ENCODE measurements at places on chromosomes 5 and 9.

DNA sequence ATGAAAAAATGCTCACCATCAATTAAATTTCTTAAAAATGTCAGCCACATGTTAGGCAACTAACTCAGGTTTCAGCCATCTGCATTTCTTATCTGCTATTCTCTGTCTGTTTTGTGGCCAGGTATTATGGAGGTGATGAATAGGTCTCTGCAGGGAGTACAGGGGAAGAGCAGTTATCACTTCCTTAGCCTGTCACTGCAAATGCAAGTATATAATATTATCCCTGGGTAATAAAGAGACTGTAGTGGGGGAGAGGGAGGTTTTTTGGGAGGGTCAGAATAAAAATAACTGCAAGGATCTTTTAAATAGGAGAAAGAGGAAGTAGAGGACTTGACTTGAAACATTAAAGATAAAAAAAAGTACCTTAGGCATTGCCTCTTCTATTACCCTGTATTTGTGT lies 49.6 kb upstream of the PTGER4 start:
- no peak for DNase-seq

- DNase-seq = no peak
These were observed 12.8 kb downstream of the AMBP start for GRCh38 chr9:114065304-114065703.

DNA sequence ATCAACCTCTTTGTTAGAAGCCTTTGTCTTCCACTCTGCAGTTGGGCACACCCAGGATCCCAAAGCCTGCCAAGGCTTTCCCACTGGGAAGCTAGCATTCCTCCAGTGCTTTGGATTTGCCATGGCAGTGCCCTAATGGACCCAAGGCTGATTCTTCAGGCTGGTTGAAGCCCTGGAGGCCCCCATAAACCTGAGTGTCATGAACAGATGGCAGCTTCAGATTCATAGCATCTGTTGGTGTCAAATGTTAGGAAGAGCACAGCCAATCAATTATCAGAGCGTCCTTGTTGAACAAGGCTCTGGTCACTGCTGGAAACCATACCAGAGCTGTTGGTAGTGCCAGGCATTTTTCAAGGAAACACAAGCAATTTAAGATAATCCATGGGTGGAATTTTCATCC lies 241.1 kb upstream of the KLF4 start:
- no peak for DNase-seq

GRCh38 chr9:99601571-99602111 lies 220.0 kb upstream of the NR4A3 start:
- no peak for DNase-seq

- DNase-seq = no peak
These were observed 82.9 kb downstream of the RAPGEF1 start for GRCh38 chr9:131657037-131657377.

DNA sequence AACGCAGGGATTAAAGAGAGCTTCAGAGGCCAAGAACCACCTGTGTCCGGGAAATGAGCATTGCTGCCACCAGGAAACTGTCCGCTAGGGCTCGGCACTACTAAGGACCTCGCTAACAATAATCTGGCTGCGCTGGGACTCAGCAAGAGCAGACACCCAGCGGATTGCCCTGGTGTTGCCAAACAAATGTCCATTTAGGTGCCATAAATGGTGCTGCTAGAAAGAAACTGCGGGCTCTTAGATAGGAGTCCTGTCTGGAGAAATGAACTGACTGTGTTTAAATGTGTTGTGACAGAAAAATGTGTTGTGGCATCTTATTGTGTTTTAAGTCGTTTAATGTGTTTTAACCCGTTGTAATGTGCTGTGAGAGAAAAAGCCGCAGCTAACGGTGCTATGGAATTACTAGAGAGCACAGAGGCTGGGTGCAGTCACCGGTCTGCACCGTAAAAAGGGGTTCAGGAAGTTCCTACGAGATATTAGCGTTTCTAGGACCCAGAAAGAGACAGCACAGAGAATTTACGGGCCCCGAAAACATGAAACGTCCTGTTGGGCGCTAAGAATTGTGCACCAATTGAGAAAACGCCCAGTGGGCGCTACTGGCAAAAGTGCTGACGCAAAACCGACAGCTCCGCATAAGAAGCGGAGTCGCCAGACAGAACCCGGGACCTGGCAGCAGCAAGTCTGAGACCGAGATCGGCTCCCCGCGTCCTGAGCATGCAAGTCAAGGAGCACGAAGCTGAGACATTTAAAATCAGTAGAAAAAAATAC lies 90.6 kb downstream of the ANXA2R start:
- peak; percentile 63 for DNase-seq

- DNase-seq = no peak
These were observed 35.2 kb upstream of the SMU1 start for GRCh38 chr9:33111631-33112030.

DNA sequence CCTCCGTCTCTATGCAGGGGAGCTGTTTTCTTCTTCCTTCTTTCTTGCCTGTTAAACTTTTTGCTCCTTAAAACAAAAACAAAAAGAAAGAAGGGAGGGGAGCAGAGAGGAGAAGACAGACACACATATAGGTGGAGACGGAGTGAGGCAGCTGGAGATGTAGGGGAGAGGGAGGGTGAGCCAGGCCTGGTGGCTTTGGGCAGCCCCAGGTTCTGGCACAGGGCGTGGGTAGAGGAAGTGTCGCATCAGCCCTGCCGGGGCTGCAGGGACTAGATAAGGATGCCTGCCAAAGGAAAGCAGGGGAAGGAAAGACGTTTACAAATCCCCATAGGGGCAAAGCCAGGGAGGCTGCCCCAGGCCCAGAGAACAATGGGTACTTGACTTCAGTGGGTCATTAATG lies 38.7 kb upstream of the PTGS1 start:
- no peak for DNase-seq

DNA sequence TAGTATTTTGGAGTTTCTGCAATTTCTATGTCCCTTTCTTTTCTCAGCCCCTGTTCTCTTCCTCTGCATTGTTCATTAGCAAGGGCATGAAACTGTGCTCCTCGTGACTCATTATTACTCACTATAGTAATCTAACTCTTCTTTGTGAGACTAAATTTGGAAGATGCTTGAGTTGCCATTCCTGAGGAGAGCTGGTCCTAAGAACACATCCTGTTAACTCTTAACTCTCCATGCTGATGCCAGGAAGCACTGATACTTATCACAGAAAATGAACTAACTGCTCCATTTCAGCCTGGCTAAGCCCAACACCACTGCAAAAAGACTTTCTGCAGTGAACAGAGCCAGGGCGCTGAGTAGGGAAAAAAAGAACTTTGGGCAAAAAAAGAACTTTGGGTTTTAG lies 10.6 kb upstream of the CSNK1A1 start:
- no peak for DNase-seq

- no peak for DNase-seq
These were observed 21.9 kb upstream of the SPRY4 start for GRCh38 chr5:142346706-142347105.

GRCh38 chr5:73498057-73498992 lies at the start of gene BTF3:
Gene BTF3 (plus strand): TSS chr5:73498442. CDS start chr5:73498668, 226 bp downstream.
- DNase-seq = peak; percentile 93

GRCh38 chr5:72147569-72147968 lies 40.3 kb downstream of the MAP1B start:
- no peak for DNase-seq

GRCh38 chr5:131393498-131393968 lies 129.7 kb downstream of the CDC42SE2 start:
- no peak for DNase-seq

GRCh38 chr9:120635011-120635410 lies 55.0 kb upstream of the CDK5RAP2 start:
- DNase-seq = no peak

- DNase-seq = no peak
These were observed 45.1 kb upstream of the SUB1 start for GRCh38 chr5:32539981-32540845.

DNA sequence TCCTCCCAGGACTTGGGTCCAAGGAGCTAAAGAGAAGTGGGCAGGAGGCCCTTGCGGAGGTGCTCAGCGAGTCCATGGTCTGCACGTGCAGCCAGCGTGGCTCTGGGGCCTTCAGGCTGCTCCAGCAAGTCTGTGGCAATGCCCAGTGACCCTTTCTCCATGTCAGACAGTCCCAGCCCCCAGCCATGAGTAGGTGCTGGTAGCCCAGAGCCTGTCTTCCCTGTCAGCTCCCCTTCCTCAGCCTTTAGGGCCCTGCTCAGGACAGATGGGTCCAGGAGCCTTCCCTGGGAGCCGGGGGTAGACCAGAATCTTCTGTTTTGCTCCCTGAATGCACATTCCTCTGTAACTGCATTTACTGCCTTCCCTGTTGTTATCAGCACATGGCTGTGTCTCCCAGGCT lies 147.2 kb upstream of the IRX2 start:
- no peak for DNase-seq

DNA sequence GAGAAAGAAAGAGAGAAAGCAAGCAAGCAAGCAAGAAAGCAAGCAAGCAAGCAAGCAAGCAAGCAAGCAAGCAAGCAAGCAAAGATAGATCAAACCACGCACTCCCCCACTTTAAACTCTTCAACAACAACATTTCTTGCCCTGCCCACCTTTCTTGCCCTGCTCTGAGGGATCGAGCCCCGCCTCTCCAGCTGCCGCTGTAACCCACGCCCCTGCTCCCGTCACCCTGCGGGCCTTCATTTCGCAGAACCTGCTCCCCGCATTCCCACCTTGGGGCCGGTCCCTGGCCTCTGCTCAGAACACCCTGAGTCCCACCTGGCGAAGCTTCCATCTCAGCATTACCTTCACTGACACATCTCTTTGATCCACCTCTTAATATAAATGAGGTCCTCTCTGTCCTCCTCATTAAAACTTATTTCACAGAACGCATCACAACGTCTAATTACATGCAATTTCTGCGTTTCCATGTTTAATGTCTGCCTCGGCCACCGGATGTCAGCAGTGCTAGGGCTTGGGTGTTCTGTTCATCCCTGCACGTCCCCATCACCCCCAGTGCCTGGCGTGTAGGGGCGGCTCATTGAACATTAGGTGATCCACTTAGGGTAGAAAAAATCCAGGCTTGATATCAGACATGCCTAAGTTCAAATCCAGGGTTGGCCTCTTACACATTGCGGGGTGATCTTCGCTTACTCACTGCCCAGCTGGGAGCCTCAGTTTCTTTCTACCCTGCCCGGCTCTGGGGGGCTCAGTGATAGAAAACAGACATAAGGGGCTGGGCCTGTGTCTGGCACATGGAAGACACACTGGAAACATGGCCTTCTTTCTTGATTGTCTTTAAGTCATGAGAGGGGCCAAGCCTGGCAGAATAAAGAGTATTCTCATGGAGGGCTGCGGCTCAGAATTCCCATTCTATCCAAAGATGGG lies 187.6 kb downstream of the DAB2IP start:
- no peak for DNase-seq

DNA sequence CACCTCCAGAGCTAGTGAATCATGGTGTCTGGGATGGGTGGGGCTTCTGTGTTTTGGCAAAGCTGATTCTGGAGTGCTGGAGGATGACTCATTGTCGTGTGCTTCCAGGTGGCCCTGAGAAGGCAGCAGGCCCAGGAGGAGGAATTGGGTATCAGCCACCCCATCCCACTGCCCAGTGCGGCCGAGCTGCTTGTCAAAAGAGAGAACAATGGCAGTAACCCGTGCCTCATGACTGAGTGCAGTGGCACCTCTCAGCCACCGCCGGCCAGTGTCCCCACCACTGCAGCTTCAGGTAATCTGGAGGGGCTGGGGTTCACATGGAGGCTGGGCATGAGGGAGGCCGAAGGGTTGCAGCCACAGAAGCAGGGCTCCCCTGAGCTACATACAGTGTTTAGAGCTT lies 5.4 kb downstream of the DMRT1 start:
- DNase-seq = no peak

- DNase-seq = peak; percentile 50
These were observed 176.3 kb upstream of the PTGER4 start for GRCh38 chr5:40503439-40503838.

DNA sequence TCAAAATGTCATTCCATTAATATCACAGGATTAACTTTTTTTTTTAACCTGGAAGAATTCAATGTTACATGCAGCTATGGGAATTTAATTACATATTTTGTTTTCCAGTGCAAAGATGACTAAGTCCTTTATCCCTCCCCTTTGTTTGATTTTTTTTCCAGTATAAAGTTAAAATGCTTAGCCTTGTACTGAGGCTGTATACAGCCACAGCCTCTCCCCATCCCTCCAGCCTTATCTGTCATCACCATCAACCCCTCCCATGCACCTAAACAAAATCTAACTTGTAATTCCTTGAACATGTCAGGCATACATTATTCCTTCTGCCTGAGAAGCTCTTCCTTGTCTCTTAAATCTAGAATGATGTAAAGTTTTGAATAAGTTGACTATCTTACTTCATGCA lies 20.6 kb downstream of the PCA3 start:
- DNase-seq = no peak

DNA sequence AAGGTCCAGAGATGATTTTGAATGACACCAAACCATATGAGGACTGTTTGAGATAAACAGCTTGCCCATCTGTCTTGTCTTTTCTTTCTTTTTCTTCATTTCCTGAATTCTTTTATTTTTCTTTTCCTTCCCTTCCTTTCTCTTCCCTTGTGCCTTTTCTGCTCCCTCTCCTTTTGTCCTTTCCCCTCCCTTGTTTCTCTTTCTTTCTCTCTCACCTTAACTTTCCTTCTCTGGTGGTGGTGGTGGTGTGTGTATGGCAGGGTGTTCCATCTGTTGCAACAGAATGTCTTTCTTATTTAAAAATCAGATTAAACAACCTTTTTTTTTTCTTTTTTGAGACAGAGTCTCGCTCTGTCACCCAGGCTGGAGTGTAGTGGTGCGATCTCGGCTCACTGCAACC lies 3.8 kb upstream of the PDCL start:
- DNase-seq = no peak

GRCh38 chr5:170131235-170131634 lies 25.5 kb downstream of the FOXI1 start:
- DNase-seq = no peak

DNA sequence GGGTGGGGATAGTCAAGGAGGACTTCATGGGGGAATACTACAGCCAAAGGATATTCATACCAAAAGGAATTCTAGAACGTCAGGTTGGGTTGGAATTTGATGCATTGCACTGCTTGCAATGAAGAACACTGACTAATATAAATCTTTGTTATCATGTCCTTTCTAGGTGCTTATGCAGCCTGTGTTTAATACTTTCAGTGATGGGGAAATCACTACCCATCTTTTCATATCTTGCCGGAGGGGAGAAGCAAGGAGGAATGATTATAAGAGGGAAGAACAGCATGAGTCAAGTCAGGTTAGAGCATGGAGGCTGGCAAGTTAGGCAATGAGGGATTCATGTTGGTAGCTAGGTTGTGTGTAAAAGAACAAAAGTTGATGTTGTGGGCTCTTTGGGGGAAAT lies 5.1 kb upstream of the CCDC69 start:
- no peak for DNase-seq

GRCh38 chr5:112885001-112885400 lies 23.9 kb downstream of the SRP19 start:
- DNase-seq = no peak

DNA sequence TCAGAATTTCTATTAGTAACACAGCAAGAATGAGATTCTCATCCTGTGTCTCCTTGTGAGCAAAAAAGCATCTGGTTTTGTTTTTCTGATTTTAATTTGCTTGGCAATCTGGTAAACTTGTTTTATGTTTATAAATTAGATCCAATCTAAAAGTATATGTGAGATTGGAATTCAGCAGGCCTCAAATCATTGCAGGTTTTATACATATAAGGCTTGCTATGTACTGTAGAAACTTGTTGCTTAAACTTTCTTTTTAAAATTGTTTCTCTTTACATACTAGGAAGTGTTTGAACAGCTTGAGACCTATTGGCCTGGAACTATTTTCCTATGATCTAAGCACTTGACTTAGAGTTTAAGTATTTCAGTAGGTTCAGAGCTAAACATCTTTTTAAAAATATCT lies 1037.8 kb downstream of the NR2F1-AS1 start:
- DNase-seq = no peak

Data from stimulated activated naive CD8-positive, alpha-beta T cell treated with anti-CD3 and anti-CD28 coated beads, Interleukin-15, Interleukin-2, amounts not matched to agents 100 U/mL and 50 U/mL, for 24 hours (primary cell).